NCI-H1417 (cell line): ENCODE measurements at places on chromosomes 2 and 18.

DNA sequence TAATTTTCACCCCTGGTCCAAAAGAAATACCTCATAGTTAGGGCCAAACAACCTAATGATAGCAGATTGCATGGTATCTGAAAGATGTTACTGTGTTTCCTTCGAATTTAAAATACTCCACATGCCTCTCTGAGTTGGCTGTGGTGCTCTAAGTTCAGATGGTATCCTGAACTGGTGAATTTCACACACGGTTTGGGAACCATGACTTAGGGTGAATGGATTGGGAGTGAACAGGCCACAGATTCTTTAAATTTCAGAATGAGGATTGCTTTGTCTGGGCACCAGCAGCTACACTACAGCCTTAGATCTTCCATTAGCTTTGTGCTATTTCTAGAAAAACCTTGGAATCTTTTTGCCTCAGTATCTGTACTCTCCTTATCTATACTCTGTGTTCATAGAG is 6.2 kb downstream of the GMCL1 start:
- no peak for DNase-seq

- no peak for DNase-seq
These were observed 146.5 kb downstream of the FAM210A start for GRCh38 chr18:13579874-13580273.

DNA sequence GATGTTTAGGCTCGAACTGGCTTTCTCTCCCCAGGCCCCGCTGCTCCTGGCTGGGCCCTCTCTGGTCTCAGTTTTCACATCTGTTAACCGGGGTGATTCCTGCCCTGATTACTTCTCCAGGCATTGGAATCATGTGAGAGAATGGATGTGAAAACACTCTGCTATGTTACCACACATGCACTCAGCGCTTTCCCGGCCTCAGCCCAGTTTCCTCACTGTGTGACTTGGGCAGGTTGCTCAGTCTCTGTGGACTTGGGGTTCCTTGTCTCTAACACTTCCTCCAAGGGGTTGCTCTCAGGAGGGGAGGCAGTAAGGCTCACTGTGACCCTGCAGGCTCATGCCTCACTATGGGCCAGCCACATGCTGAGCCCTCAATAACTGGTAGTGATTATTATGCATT is 230.4 kb upstream of the HS6ST1 start:
- DNase-seq: no peak

DNA sequence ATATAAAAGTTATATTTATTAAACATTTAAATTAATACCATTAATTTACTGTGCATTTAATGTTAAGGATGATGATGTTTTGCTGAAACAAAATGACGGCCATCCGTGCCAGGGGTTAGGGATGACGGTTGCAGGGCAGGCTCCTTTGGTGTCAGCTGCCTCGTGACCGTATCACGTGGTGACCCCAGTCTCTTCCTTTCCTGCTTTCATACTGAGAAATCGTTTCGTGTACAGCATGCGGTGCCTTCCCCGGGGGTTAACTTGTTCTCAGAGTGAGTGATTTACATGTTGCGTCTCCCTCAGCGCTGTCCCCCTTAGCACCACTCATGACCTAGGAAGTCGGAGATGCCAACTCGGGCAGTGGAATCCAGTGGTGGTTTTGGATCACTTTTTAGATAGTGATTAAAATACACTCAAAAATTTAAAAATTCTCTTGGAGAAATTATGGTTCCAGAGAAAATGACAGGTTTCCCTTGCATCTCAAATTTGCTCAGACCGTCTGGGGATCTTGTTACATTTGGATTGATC is 290.8 kb downstream of the GBX2 start:
- no peak for DNase-seq

- no peak for DNase-seq
These were observed 828 bp downstream of the DYNC1I2 start for GRCh38 chr2:171688129-171688465.
